ENCODE measurements at places on chromosomes 4 and X.

DNA sequence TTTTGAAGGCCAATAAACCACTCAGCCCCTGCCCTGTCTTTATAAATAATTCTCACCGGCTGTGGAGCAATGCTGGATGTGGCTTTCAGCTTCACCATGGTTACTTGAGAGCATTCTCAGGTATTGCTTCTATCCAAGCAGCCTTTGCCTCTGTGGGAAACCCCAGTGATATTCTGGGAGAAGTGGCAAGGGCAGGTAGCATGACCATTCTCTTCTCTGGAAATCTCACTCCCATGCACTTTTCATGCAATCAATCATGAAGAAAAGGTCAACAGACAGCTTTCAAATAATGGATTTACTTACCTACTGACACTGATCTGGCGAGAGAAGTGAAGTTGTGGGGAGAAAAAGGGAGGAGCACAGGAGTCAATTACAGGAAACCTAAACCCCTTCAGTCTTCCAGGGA lies 49.5 kb downstream of the UNC5C start:
- no peak for DNase-seq

DNA sequence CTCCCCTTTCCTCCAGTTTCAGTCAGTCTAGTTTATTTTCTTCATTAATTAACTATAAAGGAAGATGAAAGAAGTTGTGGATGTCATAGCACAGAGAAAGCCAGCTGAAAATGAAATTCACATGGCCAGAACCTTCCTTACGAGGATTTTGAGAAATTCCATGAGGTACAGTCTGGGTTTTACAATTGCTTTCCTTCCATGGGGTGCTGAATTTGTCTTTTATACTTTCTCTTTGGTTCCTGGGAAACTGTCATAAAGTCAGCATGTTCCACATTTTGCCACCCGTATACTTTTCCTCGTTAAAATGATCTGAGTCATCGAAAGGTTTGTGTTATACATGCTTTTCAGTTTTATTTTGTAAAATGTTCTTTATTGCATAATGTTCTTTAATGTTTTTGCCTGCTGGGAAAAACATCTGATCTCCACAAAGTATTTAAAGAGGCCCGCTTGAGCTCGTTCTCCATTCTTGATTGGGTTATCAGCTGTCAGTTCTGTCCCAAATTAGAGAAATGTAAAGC lies 78.1 kb upstream of the CLDN34 start:
- no peak for DNase-seq

- DNase-seq: no peak
These were observed 198.3 kb downstream of the PCDH10 start for GRCh38 chr4:133347409-133347808.

GRCh38 chr4:174352061-174352819 lies 68.5 kb downstream of the CEP44 start:
- no peak for DNase-seq

DNA sequence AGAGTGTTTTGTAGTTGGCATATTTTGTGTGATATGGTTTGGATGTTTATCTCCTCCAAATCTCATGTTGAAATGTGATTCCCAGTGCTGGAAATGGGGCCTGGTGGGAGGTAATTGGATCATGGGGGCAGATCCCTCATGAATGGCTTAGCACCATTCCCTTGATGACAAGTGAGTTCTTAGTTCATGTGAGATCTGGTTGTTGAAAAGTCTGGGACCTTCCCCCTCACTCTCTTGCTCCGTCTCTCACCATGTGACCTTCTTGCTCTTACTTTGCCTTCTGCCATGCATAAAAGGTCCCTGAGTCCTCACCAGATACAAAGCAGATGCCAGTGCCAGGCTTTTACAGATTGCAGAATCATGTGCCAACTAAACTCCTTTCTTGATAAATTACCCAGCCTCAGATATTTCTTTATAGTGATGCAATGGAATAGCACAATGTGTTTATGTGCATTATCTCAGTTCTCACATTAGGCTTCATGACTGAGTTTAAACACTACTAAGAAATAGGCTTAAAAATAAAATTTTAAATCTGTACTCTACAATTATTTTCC lies 1348.8 kb downstream of the STIM2 start:
- DNase-seq: no peak

GRCh38 chrX:116285501-116285900 lies 115.0 kb downstream of the AGTR2 start:
- DNase-seq: peak; percentile 39

DNA sequence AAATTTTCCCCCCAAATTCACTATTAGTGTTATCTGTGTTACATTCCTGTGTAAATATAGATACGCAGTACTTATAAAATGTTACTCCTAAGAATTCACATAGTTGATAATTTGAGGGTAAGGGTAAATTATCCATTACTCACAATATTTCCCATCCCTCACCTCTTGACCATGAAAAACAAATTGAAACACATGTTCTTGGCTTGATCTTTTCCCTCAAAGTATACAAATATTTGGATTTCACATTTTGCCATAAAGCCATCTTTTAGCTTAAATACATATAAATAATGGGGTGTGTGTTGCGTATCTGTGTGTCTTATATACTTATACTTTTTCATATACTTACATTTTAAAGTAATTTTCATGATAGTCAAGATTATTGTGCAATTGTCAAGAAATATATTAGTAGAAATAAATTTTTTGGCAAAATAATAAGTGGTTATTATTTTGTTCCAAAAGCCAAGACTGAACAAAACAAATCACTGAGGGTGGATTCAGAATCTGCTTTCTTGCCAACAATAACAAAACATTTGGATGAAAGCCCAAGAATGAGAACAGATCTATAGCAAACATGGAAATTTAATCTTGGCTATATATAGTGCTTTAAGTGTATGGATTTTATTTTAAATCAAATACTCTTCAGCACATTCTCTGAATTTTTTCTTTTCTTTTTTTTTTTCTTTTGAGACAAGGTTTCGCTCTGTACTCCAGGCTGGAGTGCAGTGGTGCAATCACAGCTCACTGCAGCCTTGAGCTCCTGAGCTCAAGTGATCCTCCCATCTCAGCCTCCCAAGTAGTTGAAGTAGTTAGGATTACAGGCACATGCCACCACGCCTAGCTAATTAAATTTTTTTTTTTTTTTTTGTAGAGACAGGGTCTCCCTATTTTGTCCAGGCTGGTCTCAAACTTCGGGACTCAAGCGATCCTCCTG lies 48.5 kb upstream of the PRSS48 start:
- DNase-seq: no peak

GRCh38 chrX:129316461-129316860 lies 206.8 kb downstream of the SMARCA1 start:
- no peak for DNase-seq

DNA sequence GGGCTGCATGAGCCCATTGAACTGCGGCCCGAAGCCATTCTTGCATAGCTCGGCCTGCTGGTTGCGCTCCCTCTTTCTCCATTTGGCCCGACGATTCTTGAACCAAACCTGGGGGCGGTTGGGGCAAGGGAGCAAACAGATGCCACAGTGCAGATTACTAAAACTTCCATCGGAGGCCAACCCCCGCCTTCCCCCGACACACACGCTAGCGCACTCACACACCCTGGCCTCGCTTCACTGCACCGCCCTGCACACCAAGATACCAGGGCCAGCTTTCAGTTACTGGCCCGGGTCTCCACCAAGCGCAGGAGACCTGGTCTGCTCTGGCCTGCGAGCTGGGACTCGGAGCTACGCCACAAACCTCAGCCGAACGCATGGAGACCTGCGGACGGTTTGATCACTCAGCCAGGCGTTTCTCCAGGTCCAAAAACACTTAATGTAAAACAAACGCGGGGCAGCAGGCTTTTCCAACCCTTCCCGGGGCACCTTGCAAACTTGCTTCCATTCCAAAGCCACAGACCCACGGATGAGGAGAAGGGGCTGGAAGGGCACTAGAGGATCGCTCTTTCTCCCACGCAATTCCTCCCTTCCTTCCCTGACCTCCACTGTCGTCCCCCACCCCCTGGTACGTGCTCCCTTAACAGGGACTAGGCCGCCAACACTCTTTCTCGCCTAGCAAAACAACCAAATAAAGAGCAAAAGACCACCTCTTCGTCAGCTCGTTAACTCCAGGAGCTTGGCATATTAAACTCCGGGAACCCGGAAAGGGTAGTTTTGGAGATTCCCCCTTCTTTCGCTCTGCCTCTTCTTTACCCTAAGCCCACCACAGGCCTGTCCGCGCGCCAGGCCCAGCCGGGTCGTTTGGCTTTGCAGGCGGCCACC lies 4.1 kb downstream of the PITX2 start:
- DNase-seq: no peak

GRCh38 chr4:153341575-153342090 lies 2.9 kb upstream of the MND1 start:
- DNase-seq: peak; percentile 78

DNA sequence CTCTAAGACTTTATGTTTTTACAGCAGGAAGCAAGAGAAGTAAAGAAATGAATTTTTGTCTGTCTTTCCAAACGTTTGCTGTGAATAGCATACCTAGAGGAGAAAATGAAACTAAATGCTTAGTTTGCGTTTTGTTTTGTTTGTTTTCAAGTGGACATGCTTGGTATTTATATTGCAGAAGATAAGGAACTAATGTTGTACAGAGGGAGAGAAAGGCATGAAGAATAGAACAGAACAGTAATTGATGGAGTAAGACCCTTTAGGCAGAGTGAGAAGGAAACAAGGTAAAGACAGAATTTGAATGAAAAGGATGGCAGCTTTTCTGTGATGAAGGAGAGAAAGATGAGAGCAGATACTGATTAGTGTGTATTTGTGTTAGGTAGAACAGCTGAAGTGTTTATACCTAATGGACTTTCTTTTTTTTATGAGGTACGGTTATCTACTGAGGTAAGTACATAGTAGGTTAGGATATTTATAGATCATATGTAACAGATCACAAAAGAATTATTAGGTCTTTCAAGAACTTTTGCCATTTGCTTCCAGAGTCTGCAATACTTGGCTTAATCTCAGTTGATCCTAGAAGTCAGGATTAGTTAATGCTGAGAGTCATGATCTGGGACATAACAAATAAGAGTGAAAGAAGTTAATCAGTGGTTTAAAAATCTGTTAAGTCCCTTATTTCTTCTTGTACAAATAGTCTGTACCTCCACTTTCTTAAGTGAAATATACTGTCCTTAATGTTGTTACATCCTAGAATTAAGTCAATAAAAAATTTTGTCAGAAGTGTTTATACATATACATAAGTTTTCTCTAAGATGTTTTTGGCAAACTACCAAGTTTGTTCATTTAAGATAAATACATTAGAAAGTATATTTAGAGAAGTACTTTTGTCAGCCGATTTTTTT lies 36.8 kb downstream of the FABP2 start:
- DNase-seq: peak; percentile 34

All from kidney tubule cell (primary cell).